Activated naive CD4-positive, alpha-beta T cell treated with Interleukin-2 at 50 U/mL for 16 hours (primary cell): ENCODE measurements at places on chromosomes 5 and 9.
A peak's percentile ranks its signal among the peaks of the same experiment; 100 is the strongest.

- DNase-seq: peak; percentile 60
Observed at GRCh38 chr9:128098297-128099230, 29.0 kb downstream of the PTGES2 start.

- no peak for DNase-seq
Observed at GRCh38 chr5:74974451-74975091, 77.8 kb downstream of the GCNT4 start.

DNA sequence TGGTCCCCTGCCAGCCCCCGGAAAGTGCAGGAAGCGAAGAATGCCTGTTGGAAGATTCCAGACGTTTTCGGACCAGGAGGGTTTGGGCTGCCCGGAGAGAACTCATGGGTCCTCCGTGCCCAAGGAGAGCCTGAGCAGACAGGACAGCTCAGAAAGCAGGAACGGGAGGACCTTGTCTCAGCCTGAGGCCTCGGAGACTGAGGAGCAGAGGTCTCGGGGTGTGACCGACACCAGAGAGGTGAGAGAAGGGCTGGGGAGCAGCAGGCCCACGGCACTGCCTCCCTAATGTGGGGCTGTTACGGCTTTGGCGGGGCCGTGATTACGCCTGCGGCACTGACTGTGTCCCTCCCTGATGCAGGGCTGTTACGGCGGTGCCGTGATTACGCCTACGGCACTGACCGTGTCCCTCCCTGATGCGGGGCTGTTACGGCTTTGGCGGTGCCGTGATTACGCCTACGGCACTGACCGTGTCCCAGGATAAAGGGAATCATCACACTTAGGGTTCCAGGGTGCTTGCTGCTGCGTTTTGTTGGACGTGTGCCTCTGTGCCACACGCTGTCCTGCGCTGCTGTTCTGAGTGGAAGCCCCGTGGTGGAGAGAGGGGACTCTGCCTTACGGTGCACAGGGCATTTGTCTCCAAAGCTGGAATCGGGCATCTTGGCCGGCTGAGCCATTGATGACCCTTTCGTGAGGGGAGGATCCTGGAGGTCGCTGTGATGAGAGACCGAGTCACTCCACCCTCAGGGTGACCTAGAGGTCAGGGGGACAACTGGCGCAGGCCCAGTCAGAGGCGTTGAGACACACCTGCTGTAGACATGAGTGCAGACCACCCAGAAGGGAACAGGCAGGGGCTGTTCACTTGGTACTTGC is 25.7 kb downstream of the CEP72 start:
- DNase-seq: no peak

GRCh38 chr5:171264843-171265242 is 44.2 kb upstream of the TLX3 start:
- no peak for DNase-seq
